ENCODE measurements at places on chromosomes 2 and 18.

DNA sequence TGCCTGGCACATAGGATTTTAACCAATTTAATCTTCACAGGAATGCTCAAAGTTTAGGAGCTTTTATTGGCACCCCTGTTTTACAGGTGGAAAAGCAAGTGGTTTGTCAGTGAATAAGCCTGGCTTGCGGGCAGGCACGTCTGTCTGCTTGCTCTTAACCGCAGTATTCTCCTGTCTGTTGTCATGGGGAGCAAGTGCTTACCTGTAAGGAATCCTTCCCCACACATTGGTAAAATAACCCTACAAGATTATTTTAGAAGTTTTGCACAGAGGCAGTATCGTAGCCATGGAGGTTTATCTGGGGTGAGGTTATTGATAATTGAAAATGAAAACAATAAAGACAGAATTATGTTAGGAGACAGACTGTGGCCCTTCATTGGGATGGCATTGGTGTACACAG lies 174.9 kb downstream of the AGAP1 start:
- DNase-seq = no peak

DNA sequence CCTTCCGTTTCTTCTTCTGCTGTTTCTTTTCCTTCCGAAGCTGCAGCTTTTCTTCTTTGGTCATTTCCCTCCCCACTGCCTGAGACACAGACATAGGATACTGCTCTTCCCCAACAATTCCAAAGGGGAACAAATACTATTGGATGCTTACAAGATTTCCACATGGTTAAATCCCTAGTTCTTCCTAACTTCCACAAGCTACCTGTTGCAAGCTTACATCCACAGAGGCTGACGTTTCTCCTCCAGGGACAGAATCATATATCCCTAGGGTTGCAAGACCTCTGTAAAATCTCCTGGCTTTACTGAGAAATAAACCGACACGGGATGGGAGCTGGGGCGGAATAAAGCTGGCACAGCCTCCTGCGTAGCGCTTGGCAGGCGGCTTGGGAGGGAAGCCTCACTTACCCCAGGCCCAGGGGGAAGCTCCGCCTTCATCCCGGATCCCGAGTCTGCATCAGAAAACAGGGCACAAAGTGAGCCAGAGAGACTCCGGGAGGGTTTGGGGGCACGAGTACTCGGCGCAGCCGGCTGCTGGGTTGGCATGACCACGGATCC lies 590 bp downstream of the EIF2B4 start:
- DNase-seq = no peak

GRCh38 chr2:65604246-65604645 lies 171.8 kb upstream of the SPRED2 start:
- no peak for DNase-seq

- no peak for DNase-seq
Observed at GRCh38 chr2:232261776-232262175, 116.8 kb upstream of the ALPP start.

- no peak for DNase-seq
Observed at GRCh38 chr2:14520385-14520945, 112.1 kb upstream of the LRATD1 start.
